ENCODE measurements at places on chromosomes 4 and X.

GRCh38 chr4:144181391-144181790, 40.9 kb upstream of the GYPA start:
- no peak for DNase-seq

DNA sequence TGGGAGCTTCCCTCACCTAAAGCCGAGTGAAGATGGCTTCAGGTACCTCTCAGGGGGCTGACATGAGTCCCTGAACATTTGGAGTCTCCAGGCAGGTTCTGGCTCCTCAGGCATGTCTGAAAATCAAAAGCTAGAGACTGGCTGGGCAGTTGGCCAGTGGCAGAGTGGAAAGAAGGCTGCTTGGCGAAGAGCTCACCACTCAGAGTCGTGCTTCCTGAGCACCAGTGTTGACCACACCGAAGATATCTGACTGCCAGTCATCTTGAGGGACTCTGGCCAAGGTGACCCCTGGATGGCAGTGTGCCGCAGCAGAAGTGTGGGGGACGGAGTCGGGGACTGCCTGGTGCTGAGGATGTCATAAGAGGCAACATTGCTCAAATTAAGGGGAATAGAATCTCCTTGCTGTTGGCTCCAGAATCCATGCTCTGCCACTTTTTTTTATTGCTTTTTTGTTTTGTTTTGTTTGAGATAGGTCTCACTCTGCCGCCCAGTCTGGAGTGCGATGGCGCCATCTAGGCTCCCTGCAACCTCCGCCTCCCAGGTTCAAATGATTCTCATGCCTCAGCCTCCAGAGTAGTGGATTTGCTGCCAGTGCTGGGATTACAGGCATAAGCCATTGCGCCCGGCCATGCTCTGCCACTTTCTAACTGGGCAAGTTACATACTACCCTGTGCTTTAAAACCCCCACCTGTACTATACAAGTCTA, 172.5 kb upstream of the GATB start:
- DNase-seq = no peak

- no peak for DNase-seq
Observed at GRCh38 chr4:154044108-154044531, 255.2 kb upstream of the SFRP2 start.

- DNase-seq = no peak
Observed at GRCh38 chrX:104282166-104282725, 27.5 kb upstream of the ESX1 start.

- no peak for DNase-seq
Observed at GRCh38 chr4:10761903-10762302, 77.3 kb upstream of the CLNK start.

GRCh38 chr4:6951880-6952381, 42.3 kb downstream of the TBC1D14 start:
- no peak for DNase-seq

GRCh38 chrX:133868250-133868649, 117.1 kb downstream of the GPC3 start:
- no peak for DNase-seq

DNA sequence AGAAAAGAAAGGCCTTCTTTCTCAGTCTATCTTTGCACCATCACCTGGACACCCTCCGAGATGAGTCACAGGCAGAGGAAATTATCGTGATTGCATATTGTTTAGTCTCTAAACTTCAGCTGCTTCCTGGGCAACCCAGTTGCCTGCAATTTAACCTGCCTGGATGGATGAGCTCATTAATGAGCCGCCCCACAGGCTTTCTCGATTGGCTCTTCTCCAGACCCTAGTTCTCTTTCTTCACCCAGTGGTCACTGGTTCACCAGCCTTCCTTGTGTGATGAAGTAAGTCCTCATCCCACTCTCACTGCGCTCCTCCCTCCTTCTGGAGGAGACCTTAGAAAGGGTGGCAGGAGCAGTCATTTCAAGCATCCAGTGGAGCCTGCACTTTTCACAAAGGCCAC, 94.4 kb downstream of the SOWAHB start:
- DNase-seq = peak; percentile 83

DNA sequence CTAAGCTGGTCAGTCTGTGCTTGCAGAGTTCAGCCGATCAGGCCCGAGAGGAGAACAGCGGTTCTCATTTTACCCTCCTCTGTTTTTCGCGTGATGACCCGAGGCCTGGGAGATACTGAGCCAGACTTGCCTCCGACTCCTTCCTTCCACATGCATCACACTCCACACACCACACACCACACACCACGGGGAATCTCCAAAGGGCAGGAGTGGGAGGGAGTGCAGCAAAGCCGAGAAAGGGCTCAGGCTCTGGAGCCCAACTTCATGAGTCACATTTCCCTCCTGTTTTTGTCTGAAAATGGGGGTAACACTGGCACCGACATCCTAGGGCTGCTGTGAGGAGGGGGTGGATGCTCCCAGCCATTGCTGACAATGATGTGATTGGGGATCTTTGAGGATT, 38.9 kb downstream of the TKTL1 start:
- no peak for DNase-seq

DNA sequence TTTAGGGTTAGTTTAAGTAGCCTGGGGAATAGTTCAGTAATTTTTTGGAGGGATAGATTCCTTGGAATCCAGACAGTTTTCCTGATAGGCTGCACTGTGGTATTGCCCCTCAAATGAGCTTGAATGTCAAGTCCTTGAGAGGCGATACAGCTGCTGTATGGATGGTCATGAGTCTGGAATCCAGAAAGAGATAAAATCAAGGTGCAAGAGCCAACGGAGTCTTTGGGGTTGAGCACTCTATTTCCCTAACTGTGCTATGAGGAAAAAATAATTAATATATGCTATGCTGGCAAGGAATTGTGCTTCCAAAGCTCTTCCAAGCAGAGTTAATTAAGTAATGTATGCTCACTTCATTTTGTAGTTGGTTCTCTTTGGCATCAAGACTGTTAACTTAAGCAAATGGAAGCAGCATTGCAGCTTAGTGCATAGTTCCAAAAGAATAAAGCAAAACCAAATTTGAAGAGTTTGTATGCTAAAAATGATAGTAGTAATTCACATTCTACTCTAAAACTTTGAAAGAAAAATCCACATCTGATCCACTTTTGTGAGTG, 48.8 kb downstream of the LIMCH1 start:
- no peak for DNase-seq

DNA sequence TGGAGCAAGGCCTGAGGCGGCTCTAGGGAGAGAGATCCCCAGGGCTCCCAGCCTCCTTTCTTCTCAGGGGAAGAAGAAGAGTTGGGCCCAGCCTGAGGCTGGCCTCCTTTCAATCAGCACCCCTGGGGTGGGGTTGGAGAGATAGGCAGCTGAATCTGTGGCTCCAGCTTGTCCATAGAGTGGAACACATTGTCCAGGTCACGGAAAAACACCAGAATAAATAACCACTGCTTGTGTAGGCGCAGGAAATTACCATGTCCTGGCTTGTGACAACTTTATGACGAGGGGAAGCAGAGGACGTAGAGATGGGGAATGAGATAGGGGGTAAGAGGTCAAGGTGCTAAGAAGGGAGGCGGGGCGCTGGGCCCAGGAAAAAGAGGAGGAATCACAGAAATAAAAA, 80.8 kb upstream of the EFNB1 start:
- DNase-seq = no peak

DNA sequence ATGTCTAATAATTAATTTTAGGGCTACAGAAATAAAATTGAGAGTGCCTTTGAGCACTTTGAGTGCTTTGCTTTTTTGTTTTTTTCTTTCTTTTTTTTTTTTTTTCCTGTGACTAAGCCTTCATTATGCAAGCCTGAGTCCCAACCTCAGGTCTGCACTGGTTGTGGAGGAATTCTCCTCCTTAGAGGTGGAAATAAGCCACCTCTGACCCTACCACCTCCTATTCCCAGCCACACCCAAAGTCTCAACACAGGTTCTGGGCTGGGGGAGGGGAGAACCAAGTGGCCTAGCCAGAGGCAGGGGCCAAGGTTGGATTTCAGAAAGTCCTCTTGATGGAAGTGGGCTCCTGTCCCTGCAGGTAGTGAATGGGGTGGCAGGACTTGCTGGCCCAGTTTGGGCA, 180.2 kb downstream of the ARAP2 start:
- no peak for DNase-seq

GRCh38 chr4:76106442-76106841, 31.9 kb downstream of the ART3 start:
- DNase-seq = no peak

GRCh38 chr4:100008048-100008447, 58.0 kb upstream of the H2AZ1 start:
- DNase-seq = no peak

- no peak for DNase-seq
Observed at GRCh38 chrX:73758250-73758649, 195.3 kb downstream of the CHIC1 start.

DNA sequence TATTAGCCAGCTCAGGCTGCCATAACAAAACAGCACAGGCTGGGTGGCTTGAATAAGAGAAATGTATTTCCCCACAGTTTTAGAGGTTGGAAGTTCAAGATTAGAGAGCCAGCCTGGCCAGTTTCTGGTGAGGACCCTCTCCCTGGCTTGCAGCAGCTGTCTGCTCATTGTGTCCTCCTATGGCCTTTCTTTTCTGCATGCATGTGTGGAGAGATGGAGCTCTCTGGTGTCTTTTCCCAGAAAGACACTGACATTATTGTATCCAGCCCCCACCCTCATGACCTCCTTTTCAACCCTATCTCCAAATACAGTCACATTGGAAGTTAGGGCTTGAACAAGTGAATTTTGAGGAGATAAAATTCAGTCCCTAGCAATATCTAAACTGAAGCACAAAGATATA, 263.8 kb upstream of the PABPC4L start:
- peak; percentile 46 for DNase-seq

DNA sequence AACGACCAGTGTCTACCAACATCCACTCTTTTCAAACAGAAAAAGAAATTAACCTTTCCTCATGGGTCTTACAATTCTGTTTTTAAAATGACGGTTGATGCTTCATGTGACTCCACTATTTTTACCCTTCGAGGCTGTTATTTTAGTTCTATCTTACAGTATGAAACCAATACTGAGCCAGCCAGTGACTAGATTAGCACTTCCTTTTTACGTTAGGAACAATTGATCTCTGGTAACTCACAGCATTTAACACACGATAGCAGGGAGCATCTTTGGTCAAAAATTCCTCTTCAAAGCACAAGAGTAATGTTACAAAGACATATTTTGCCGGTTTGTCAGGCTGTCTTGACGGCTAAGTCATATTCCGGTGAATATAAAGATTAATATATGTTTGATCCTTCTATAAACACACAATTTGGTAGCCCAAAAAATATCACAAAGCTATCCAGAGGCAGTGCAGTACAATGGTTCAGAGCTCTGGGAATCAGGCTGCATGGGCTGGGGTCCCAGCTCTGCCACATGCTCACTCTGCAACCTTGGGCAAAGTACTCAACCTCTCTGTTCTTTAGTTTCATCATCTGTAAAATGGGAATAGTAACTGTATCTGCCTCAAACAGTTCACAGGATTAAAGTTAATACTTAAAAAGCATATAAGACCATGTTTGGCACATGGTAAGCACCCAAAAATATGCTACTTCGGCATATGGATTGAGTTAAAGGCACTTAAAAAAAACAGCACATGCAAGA, 62.9 kb upstream of the TXK start:
- DNase-seq = no peak

DNA sequence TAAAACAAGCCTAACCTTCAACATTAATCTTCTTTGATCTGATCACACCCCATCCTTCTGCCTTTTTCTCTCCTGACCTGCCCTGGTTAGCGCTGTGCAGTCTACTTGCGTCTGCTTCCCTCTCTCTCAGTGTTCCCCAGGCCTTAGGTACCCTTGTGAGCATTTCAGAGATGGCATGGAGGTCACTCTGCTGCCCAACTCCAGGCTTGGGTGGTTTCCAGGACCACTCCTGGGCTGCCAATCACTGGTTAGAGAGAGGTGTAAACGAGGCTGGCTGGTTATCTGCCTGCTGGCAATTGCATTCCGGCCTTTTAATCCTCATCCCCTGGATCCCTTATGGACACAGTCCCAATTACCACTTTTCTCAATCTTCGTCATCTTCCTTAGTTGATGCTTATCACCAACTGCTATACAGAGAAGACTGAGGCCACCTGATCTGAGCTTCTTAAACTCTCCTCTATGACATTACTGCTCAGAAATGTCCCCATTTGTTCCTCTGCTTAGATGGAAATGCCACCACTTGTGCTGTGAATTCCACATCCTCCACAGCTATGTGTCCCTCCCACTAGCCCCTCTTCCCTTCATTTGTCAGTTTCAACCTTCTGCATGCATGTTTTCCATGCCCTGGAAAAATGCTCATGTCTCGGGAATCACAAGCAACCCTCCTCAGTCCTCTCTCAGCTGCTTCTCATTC, 29.0 kb upstream of the BCLAF3 start:
- DNase-seq = no peak

GRCh38 chr4:154230723-154231122, 260.9 kb downstream of the DCHS2 start:
- no peak for DNase-seq

- no peak for DNase-seq
Observed at GRCh38 chrX:119991005-119991787, 47.6 kb upstream of the NKAP start.

DNA sequence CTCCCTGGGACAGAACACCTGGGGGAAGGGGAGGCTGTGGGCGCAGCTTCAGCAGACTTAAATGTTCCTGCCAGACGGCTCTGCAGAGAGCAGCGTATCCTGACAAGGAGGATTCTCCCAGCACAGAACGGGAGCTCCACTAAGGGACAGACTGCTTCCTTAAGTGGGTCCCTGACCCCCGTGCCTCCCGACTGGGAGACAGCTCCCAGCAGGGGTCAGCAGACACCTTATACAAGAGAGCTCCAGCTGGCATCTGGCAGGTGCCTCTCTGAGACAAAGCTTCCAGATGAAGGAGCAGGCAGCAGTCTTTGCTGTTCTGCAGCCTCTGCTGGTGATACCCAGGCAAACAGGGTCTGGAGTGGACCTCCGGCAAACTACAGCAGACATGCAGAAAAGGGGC, 44.5 kb upstream of the FAAH2 start:
- no peak for DNase-seq

DNA sequence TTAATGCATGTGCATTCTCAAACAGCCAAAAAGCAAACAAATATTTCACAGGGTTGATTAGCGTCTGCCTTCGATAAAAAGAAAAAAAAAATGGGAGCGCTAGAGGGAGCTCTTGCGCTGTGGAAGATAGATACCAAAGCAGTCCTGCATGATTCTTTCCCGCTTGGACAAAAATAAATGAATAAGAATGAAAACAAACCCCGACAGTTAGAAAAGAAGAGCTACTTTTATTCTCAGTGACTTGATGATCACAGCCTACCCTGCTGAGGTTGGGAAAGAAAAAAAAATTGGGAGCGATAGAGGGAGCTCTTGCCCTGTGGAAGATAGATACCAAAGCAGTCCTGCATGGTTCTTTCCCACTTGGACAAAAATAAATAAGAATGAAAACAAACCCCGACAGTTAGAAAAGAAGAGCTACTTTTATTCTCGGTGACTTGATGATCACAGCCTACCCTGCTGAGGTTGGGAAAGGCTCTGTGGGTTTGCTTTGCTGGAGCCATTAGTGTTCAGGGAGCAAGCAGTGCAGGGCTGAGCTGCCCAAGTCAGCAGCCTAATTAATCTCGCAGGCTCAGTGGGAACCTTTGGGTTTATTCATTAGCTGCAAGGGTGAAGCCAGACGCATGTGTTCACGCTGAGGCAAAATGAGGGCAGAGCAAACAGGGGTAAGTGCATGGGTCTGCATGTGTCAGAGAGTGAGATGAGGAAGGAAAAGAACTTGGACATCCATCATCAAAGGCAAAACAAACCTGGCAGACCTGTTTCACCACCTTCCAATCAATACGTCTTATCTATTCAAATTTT, 249.3 kb upstream of the PRKX start:
- peak; percentile 45 for DNase-seq
